ENCODE measurements at places on chromosomes 12 and 14.
A peak's percentile ranks its signal among the peaks of the same experiment; 100 is the strongest.

DNA sequence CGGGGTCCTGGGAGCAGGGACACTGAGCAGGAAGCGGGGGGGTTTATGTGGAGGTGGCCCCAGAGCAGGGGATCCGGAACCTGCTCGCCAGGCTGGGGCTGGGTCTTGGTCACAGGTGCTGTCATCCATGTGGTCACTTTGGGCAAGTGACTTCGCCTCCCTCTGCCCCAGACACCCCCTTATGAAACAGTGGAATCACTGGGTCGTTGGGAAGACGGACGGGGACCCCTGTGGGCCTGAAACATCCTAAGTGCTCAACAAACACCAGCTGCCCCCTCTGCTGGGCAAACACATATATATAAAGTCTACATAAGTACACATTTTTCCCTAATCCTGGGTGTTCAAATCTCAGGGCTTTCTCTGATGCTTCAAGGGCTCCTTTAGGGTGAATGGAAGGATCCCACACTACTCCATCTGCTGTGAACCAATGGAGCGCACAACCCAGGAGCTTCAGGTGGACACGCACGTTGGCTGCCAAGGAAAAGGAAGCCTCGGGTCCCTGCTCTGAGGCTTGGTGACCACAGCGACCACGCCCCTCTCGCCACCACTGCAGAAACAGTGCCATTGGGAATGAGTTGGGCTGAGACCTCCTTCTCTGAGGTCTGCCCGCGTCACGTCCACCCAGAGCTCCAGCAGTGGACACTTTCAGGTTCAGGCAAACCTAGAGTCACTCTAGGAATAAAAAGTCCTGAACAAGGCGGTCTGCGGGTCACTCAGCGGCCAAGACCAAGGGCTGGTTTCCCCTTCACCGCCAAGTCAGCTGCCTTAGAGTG lies 54.6 kb downstream of the CDC42BPB start:
- DNase-seq = no peak

DNA sequence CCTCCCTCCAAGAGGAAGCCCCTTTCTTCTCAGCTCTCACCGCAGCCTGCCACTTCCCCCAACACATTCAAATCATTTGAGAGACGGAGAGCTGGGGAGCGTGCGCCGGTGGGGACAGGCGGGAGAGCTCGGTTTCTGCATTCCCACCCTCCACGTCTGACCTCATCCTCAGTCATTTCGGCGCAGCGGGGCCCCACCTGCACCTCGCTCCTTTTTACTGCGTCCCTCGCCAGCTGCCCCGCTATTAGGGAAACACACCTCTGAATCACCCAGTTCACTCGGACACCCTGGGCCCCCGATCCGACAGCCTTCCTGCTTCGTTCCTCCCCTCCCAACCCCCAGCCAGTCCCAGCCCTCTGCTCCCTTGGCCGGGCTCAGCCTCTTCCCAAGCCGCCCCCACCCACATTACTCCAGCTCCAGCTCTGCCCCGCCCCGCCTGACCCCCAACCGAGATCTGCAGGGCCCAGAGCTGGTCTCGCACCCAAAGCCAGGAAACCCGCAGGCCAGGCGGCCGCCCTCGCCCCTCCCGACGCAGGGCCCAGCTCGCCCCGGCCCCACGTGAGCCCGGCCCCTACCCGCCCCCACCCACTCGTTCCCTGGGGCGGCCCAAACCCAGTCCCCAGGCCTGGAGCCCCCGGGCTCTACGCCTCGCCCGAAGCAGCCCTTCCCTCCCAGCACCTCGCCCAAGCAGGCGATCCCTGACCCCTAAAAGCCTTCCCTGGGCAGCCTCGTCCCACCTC lies 783 bp downstream of the CORO1C start:
- DNase-seq = peak; percentile 35

DNA sequence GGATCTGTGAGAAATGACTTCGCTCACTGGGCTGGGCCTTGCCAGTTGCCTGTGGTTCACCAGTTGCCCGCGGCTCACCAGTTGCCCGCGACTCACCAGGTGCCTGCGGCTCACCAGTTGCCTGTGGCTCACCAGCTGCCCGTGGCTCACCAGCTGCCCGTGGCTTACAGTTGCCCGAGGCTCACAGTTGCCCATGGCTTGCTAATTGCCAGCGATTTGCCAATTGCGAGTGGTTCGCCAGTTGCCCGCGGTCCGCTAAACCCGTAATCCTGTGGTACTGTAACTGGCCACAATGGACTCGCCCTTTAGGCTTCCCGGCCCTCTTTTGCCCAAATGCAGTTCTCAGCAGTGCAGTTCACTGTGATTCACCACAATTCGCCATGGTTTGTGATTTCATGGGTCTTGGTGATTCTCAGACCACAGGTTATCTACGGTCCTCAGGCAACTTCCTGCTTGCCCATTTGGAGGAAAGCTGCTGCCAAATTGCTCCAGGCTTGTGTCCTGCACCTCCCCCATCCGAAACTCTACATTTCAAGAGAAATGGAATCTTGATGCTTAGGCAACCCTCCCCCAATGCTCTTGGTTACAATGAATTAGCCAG lies 15.0 kb upstream of the MEG3 start:
- DNase-seq = no peak

GRCh38 chr14:63857466-63858030 lies 4.7 kb downstream of the SYNE2 start:
- DNase-seq = peak; percentile 34

DNA sequence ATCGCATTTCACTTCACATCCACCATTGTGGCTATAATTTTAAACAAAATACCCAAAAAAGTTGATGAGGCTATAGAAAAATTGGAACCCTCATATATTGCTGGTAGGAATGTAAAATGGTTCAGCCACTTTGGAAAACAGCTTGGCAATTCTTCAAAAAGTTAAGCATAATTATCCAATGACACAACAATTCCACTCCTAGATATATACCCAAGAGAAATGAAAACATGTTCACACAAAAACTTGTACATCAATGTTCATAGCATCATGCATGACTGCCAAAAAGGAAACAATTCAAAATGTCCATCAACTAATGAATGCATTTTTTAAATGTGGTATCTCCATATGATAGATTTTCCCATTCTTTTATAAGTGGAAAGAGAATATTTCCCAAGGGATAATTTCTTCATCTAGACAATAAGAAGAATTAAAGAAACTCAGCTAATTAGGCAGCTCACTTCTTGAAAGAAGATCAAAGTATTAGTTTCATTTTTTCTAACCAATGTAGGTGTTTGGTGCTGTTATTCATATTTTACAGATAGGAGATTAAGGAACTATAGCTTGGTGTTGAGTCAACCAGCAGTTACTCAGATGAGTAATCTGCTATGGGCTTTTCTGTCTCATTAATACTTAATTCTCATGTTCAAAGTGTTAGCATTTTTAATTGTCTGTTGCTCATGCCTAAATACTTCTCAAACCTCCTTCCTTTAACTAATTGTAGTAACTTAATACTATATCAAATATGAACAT lies 32.8 kb downstream of the YEATS4 start:
- DNase-seq = peak; percentile 1

DNA sequence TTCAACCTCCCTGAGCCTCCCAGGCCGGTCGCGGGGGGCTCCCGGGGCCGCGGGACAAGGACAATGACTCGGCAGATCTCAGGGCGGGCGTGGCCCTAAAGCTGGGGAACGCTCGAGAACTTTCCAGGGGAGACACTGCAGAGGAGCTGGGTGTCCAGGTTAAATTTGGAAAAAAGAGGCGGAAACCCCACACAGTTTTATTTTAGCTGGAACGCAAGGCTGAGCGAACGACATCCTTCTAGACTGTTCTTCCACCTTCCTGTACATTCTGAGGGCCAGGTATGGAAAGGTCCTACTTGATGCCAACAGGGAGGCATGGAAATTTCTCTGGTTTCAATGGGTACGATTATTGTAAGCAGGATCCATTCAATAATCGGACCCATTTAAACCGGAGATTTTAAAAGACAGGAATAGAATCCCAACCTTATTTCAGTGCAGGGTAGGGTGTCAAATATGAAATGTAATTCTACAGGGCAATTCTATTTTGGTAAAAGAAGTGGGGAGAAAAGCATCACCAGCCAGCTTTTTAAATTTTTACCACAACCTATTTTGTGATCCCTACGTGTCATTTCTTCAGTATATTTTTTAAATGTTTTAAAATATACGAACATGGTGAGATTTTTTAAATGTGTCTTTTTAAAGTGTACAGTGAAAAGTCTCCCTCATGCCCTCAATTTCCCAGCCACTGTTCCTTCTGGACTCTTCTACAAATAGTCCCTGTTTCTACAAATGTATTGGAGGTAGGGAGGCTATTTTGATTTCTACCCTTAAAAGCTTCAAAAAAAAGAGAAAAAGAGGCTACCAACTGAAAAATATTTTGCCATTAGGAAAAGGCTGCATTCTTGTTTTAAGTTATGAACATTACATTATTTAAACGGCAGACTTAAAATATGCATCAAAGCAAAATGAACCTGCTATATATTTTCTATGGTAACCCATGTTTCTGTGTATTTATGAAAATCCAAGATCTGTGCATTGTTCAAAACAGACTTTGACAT lies 1.1 kb upstream of the UBC start:
- DNase-seq = no peak

DNA sequence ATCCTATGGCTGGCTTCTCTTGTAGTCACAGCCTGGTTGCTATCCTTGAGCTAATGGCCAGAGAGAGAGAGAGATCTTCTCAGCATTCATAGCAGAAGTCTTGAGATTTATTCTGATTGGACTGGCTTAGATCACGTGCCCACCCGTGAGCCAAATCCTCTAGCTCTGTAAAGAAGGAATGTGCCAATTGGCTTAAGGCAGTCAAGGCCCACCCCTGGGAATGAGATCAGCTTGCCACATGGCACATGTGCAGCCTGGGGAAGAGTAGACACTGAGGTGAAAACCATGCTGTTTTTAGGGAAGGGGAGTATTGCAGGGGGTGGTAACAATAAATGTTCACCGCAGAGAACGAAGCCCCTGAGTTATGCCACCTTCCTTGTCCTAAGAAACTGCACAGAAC lies 36.3 kb downstream of the PLEKHG7 start:
- DNase-seq = peak; percentile 26

DNA sequence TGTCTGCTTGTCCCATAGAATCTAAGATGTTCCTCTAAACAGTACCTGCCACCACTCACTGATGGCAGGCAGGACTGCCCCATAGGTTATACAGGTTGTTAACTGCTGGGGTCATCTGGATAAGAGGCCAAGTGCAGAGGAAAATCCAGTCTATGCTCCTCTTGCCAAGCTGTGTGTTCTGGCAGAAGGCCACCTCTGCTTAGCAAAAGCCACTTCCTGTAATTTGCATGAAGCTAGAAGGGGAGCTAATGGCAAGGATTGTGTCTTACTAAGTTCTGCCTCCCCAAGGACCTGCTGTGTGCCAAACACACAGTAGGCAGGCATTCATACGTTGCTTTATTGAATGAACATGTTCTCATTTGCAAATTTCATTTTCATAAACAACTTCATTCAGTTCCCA lies 445.4 kb downstream of the BCL11B start:
- no peak for DNase-seq

DNA sequence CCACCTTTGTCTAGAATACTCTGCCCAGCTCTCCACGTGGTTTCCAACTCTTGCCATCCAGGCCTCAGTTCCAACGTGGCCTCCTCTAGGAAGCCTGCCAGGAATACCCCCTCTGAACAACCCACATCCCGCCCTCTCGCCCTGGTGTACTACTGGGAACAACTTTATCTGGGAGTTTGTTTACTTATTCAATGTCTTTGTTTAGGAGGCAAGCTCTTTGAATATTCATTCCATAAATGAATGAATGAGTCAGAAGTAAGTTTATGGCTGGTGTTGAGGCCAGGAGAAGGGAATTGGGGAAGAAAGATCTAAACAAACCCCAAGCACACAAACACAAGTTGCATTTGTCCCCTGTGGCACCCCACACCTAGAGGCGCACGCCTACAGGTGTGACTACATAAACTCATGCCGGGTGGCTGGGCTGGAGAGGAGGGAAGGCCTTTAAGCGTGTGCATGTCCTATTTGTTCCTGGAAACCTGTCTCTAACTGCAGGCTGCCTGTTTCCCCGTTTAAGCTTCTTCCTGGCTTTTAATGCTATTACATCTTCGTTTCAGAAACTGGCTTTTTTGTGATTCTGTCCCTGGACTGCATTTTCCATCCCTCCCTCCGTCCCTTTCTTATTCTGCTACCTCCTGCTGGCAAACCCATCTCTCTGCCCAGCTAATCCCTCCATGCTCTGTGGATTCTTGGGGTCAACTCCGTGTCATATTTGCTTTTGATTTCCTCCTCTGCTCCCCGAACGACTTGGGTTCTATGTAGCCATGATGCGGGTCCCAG lies 57.9 kb downstream of the FZD10 start:
- no peak for DNase-seq

DNA sequence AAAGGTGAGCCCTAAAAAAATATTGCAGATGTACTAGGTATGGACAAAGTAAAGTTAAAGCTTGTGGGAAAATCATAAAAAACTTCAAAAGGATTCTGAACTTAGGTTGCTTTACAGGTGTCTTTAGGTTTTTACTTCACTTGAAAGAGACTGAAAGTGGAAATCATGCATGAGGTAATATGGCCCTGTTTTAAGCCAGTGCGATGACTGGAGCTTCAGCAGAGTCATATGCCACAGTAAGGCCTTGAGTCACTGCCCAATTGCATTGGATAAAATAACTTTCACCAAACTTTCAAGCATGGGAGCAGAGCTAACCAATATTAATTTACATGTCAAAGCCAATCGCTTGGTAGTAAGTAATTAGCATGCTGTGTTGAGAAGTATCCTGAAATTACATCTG lies 63.9 kb upstream of the TMEM260 start:
- no peak for DNase-seq

- DNase-seq = peak; percentile 36
Observed at GRCh38 chr12:96187956-96188355, 6.2 kb upstream of the ELK3 start.

DNA sequence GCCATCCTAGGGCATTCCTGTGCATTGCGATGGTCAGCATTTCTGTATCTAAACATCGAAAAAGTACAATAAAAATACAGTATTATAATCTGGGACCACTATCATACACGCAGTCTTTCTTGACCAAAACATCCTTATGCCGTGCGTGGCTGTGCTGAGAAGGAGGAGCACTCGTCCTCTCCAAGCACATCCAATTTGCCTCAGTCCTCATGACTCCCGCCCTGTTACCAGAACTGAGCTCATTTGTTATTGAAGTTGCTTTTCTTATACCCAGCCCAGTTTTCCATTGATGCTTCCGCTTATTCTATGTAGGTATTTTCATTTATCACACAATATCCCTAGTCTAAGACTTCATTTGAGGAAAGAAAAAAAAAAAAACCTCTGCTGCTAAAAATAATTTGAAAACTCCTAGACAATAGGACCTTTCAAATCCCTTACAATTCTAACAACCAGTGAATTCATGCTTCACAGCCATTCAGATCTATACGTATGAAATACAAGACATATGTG lies 236.9 kb upstream of the PLEKHG7 start:
- no peak for DNase-seq

DNA sequence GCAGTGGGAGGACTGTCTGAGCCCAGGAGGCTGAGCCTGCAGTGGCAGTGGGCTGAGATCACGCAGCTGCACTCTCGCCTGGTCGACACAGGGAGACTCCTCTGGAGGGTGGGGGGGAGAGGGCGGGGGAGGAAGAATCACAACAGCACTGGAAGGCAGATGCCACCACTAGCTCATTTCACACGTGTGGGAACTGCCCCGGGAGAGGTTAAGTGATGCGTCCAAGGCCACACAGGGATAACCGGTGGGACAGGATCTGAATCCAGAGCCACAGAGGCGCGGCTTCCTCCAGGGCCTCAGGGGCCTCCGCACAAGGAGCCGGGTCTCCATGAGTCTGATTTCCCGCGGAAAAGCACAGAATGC lies 20.8 kb downstream of the STX2 start:
- DNase-seq = no peak

GRCh38 chr12:13843841-13844240 lies 137.6 kb downstream of the GRIN2B start:
- DNase-seq = no peak

- DNase-seq = no peak
Observed at GRCh38 chr12:2374092-2374906, 321.5 kb downstream of the CACNA1C start.

Data from NCI-H446 treated with DMSO at 0.1 percent for 48 hours (cell line).